ENCODE measurements at places on chromosomes 1 and 21. TPM values are rescaled to one million over a fixed set of nuclear protein-coding genes. Genes with fewer than 3 reads are reported as not detected.

The SPRR2B gene
- total RNA-seq = not detected

The LCE2A gene
- not detected for total RNA-seq

The CA14 gene
- total RNA-seq = not detected

The HEYL gene
- total RNA-seq = not detected

The FCER1G gene
- total RNA-seq = not detected

The CFHR5 gene
- total RNA-seq = not detected

The OR6N2 gene
- total RNA-seq = not detected

The IBA57 gene
- total RNA-seq = 3.9 TPM

The COL24A1 gene
- total RNA-seq = under 0.01 TPM

The GPR153 gene
- total RNA-seq = 16.4 TPM

The EDARADD gene
- total RNA-seq = 3.1 TPM

The KIF21B gene
- 2.2 TPM for total RNA-seq

The THBS3 gene
- 14.7 TPM for total RNA-seq

The FCRL5 gene
- not detected for total RNA-seq

The DOCK7 gene
- total RNA-seq = 42.4 TPM

The GJA9 gene
- total RNA-seq = 0.24 TPM

The DRAXIN gene
- total RNA-seq = not detected

The SYT11 gene
- 3.4 TPM for total RNA-seq

The LCE3D gene
- total RNA-seq = not detected

The LRRC42 gene
- total RNA-seq = 52.3 TPM

The OBSCN gene
- total RNA-seq = 15.7 TPM

The TLR5 gene
- total RNA-seq = 1.1 TPM

The AMY1A gene
- total RNA-seq = not detected

The FCRL6 gene
- total RNA-seq = not detected

The HAO2 gene
- not detected for total RNA-seq

The OR2T2 gene
- not detected for total RNA-seq

The SPATA17 gene
- total RNA-seq = 1.1 TPM

The CD101 gene
- total RNA-seq = 0.48 TPM

The HRNR gene
- total RNA-seq = not detected

The VWA1 gene
- total RNA-seq = 13.0 TPM

The FPGT gene
- 16.6 TPM for total RNA-seq

The CASQ1 gene
- total RNA-seq = not detected

The MMP23B gene
- total RNA-seq = 0.64 TPM

The SLAMF1 gene
- total RNA-seq = not detected

The LRRC7 gene
- not detected for total RNA-seq

The MTOR gene
- 34.9 TPM for total RNA-seq

The LYPD8 gene
- total RNA-seq = not detected

The PRMT6 gene
- 10.1 TPM for total RNA-seq

The GBP4 gene
- not detected for total RNA-seq

The TMEM61 gene
- total RNA-seq = 9.0 TPM

The CRYAA gene
- not detected for total RNA-seq

The MGST3 gene
- 99.7 TPM for total RNA-seq

The TEX38 gene
- total RNA-seq = not detected

The ZNF593OS gene
- not detected for total RNA-seq

The HTR1D gene
- not detected for total RNA-seq

The OR2AK2 gene
- not detected for total RNA-seq

All from tracheal epithelial cell (primary cell).